AG10803 (cell line): ENCODE measurements at places on chromosomes 13 and 19.

DNA sequence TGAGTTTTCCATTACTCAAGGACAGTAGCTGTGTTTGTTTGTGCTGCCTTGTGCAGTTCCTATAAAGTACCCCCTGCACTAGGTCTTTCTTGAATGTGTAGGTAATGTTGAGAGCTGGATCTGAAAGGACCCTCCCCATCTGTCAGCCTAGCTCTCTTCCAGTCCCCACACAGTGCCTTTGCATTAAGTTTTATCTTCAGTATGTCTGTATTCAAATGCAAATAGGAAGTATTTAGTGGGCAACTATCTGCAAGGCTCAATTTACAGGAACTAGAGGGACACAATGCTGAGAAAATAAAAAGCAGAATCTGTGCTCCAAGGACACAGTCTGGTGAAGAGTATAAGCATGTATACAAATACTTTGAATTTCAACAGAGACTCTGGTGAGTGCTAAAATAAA is 558.5 kb downstream of the RFC3 start:
- no peak for DNase-seq

GRCh38 chr19:48237057-48237456 is 18.7 kb downstream of the CARD8 start:
- no peak for DNase-seq

- peak; percentile 17 for DNase-seq
Measured at GRCh38 chr19:51830274-51830673, 35.3 kb downstream of the FPR3 start.

DNA sequence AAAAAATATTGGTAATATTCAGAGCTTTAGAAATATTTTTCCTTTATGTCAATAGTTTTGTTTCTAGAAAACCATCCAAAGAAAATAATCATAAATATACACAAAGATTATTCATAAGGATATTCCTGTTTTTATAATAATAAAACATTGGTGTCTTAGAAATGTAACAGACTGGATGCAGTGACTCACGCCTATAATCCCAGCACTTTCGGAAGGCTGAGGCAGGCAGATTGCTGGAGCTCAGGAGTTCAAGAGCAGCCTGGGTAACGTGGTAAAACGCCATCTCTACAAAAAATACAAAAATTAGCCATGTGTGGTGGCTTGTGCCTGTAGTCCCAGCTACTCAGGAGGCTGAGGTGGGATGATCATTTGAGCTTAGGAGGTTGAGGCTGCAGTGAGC is 106.8 kb downstream of the DHRS12 start:
- DNase-seq: no peak

DNA sequence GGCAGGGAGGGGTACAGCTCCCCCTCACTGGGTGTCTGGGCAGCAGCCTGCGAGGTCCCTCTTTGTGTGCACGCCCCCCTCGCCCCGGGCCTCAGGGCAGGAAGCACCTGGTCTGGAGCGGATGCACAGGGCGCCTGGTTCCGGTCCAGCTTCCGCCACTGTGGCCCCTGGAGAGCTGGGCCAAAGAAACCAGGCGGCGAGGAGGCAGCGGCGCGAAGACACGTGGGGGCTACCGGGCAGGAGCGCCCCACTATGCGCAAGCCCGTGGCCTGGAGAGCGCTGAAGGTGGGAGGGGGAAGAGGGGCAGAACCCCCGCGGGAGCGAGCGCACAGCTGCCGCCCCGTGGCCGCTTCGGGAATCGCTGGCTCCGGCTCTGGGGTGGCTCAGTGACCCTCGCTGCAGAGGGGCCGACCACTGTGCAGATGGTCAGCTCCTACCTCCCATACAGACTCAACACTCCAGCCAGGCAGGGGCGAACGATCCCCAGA is 1.7 kb upstream of the LYL1 start:
- DNase-seq: no peak

DNA sequence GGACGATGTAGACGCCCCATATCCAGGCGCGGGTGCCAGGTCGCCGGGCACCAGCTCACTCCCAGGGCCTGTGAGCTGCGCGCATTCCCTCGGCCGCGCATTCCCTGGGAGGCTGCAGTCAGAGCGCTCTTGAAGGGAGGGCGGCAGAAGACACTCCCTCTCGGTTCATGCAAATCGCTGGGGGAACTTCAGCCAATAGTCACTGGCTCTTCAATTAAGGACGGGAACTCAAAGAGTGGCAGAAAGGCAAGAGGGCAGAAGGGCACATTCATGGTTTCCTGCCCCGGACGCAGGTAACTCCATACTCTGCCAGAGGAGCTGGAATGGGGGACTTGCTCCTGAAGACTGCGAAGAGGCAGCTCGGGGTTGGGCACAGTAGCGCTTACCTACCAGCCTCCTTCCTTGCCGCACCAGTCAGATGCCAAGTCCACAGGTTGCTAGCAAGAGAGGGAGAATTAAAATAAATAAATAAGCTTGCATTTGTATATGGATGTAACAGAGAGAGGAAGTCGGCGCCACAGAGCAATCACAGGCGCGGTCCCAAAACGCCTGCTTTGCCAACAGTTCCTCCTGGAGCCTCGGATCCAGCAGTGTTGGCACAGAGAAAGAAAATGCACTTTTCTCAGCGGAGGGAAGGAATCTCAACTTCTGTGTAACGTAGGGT is 459 bp downstream of the PCDH20 start:
- DNase-seq: no peak
